ENCODE measurements at places on chromosomes 1 and 21.

DNA sequence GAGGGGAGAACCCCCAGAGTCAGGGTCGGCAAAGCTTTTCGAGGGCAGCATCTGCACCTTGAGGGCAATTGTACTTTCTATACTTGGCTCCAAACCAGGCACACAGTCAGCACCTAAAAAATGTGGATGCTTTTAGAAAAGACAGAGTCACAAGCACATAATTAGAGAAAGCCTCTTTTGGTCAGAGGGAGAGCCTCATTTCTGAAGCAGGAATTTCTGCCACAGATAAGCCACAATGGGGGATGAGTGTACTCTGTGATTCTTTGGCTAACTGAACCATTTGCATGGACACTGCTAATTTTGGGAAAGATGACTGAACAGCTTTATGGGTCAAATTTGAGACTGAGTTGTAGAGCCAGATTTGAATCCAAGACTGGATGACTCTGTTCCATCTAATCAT lies 635.7 kb downstream of the KIF26B start:
- DNase-seq = no peak

DNA sequence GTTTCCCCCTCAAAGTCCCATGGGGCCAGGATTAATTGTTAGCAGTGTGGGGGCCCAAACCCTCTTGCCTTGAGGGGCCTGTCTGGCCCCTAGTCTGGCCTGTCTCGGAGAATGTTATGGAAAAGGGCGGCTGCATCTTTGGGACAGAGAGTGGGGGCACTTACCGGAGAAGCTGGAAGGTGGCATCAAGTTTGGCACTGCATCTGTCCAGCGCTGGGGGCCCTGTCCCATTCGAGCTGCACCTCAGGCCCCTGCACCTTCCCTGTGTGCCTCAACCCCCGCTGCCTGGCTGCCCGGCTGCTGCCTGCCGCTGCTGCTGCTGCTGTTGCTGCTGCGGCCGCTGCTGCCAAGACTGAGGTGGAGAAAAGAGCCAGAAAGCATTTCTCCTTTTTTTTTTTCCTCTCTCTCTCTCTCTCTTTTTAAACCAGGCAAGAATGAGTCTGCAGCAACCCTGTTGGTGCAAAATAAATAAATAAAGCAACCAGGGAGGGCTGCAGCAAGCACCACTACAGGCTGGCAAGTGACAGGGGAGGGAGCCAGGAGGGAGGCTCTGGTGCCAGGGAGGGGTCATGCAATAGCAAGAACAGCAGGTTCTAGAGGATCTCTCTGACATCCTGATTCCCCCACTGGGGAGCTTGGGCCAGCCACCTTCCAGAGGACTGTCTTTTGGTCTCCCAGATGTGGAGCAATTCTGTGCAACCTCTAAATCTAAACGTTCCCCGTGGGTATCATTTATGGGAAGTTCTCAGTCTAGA lies at the start of gene LINGO4:
Gene LINGO4, minus strand, starts transcription at position 354 of the 755 bp plus-strand sequence. CDS start 2,715 bp downstream, outside the sequence.
- no peak for DNase-seq

GRCh38 chr1:114126261-114127095 lies 27.2 kb downstream of the SYT6 start:
- DNase-seq = no peak

DNA sequence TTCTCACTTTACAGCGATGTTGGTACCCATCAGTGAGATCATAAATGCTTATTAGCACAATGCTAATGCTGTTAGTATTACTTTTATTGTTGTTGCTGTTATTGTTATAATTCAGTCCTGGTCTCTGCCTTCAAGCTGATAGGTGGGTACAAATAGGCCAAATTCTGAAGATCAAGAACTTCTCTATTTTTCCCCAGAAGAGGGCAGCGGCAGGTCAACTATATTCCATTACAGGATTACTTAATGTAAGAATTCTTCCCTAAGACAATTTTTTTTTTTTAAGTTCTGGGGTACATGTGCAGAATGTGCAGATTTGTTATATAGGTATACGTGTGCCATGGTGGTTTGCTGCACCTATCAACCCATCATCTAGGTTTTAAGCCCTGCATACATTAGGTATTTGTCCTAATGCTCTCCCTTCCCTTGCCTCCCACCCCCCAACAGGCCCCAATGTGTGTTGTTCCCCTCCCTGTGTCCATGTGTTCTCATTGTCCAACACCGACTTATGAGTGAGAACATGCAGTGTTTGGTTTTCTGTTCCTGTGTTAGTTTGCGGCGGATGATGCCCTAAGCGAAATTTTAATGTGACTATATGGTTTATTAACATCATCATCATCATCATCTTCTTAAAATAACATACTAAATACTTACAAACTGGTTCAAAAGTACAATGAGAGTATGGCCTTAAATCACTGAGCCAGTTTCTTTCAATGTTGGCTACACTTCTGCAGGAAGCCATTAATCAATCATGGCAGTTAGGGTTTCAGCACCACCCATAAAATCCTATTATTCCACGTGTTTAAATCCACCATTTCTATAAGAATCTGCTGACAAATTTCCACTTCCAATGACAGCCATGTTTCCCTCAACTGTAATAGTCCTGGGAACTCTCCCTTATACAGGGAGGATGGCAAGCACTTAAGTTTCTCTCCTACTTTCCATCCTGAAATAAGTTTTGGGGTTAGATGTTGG lies 19.2 kb downstream of the SLC19A2 start:
- no peak for DNase-seq

GRCh38 chr1:51421964-51422363 lies 91.6 kb upstream of the TTC39A start:
- DNase-seq = no peak

DNA sequence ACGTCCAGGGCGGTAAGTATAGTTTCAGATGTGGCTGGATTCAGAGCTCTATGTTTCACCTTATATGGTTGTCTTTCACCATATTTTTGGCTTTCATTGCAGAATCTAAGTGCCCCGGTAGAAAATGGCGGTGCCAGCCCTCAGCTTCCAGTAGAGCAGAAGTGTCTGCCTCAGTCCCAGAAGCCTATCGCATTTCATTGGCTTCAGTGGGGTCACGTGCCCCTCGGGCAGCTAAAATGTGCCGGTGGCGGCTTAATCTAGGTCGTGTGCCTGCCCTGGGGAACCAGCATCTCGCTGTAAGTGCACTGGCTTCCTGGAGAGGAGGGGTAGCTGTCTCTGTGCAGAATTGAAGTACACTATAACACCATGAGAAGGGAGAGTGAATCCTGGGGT lies 107.4 kb upstream of the MAGI3 start:
- DNase-seq = no peak

DNA sequence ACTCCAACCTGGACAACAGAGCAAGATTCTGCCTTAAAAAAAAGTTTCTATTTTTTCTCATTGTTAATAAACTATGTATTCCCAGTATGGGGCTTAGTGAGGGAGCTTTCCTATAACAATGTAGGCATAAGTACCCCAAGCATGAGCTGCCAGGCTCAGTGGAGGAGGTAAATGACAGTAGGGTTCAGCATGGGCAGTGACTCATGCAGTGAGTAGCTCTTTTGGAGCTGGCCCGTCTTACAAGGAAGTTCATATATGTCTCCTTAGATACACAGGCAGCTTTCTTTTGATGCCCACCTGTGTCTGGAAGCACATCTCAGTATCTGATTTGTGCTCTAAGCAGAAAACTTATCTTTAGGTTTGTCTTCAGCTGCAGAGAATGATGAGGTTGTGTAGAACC lies 57.9 kb downstream of the ZNF678 start:
- DNase-seq = no peak

GRCh38 chr1:94675373-94675772 lies 133.8 kb upstream of the F3 start:
- no peak for DNase-seq

GRCh38 chr1:237875291-237875690 lies 15.4 kb downstream of the ZP4 start:
- no peak for DNase-seq

- no peak for DNase-seq
Observed at GRCh38 chr1:221725735-221726672, 15.9 kb downstream of the DUSP10 start.

DNA sequence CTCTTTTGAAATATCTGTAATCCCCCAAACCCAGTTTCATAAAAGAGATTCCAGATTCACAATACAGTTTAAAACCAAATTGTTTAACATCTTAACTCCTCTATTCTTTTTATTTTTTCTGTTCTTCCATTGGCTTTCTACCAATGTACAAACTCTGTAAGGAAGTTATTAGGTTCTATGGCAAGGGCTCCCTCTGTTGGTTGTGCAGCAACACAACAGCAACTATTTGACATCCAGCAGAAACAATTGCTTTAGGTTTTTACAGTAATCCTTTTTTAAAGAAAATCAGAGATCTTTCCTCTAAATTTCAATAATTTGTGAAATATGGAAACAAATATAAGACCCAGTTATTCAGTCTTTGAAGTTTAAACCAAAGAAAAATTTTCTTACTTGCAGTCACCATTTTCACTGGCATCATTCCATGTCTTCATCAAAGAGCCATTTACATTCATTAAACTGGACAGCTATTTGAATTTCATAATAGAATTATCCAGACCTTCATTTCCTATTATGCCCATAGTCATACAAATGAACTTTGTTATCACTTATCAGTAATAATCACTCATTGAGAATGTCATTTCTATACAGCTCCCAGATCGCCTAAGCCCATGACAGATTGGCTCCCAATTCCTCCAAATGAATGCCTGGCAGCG lies 46.5 kb upstream of the RNF11 start:
- DNase-seq = no peak

DNA sequence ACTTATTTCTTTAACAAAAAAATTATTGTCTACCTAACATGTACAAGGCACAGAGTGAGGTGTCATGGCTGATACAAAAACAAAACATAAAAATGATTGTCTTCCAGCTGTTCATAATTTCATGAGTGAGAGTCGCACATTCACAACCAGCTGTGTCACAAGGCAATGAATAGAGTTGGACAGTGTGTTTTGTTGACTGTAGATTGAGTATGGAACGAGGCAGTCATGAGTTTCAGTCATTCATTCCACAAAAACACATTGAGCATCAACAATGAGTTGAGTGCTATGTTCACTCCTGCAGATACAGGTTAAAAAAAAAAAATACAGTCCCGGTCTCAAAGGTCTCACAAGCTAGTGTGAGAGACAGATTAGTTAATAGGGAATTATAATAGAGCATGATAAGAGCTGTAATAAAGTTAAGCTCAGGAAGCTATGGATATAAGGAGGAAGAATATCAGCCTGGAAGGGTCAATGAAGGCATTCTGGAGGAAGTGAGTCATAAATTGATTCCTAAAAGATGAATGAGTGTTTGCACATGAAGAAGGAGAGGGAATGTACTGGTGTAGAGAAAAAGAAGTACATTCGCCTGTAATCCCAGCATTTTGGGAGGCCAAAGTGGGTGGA lies 47.8 kb upstream of the ARHGAP29 start:
- DNase-seq = no peak

- DNase-seq = no peak
Observed at GRCh38 chr21:20591284-20591683, 406.9 kb upstream of the NCAM2 start.

DNA sequence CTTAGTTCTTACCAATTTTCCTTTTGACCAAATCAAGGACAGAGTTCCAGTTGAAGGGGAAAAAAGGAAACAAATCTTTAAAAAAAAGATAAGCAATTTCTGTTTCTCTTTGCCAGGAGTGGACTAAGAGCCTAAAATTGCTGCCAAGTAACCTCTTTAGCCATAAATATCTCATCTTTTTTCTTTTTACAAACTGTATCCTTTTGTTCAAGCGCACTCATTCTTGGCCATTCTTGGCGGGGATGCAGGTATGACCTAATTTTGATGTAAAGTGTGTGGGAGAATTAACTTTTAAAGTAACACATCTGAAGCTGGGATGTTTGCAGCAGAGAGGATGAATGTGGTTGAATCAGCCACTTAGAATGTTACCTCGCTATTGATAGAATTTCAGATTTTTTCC lies 13.4 kb upstream of the KIF1B start:
- DNase-seq = no peak

DNA sequence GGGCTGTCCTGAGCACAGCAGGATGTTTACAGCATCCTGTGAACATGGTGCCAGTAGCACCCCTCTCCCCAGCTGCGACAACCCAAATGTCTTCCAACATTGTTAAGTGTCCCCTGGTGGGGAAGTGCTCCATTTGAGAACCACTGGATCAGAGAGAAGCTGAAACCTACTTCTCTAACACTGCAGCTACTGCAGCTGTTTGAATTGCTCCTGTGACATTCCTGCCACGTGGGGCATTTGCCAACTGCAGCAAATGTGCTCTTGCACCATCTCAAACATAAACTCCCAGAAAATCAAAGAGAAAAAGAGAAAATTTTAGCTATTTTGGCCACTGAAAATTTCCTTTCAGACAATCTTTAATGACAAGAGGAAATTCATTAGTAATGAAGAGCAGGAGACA lies 11.0 kb downstream of the SLC2A5 start:
- no peak for DNase-seq

DNA sequence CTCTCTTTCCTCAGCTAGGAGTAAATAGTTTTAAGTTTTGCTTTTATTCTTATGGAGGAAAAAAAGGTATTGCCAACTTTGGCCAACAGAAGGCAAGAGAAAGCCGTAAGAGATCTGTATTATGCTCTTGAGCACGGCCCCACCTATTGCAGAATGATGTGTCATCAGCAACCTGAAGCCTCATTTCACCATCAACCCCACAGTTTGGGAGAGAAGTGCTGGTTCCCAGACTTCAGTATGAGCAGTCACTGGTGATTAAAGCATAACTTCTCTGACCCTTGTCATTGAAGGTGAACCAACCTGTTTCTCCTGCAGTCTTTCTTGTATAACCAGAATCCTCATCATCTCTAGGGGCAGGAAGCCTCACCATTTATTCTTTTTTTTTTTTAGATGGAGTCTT lies 100.2 kb downstream of the SIPA1L2 start:
- DNase-seq = no peak

GRCh38 chr1:204842892-204843291 lies 27.8 kb upstream of the NFASC start:
- DNase-seq = no peak

DNA sequence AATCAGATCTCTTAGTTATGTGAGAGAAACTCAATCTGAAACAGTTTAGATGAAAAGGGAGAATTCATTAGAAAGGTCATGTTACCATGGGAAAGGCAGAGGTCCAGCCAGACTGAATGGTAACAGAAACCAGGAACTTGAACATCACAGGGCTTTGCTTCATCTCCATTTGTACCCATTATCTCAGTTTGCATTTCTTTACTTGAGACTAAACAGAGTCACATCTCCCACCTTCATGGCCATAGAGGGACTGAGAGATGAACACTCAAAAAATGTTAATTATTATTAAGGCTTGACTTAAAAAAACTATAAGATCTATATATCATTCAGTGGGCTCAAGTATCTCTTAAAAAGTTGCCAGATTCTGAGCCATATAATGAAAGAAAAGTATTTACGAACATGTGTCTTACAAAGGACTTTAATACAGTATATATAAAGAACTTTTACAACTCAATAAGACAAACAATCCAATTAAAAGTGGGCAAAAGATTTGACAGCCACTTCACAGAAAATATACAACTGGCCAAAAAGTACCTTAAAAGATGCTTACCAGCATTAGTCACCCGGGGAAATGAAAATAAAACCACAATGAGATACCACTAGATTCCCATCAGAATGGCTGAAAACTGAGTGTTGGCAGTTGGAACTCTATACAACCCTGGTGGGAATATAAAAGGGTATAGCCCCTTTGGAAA lies 13.2 kb downstream of the KYAT3 start:
- DNase-seq = no peak

GRCh38 chr1:168295411-168296114 lies 14.9 kb downstream of the TBX19 start:
- DNase-seq = no peak
